Stimulated activated CD8-positive, alpha-beta memory T cell treated with anti-CD3 and anti-CD28 coated beads, Interleukin-4, amount 100 ng/mL, for 1 hour (primary cell): ENCODE measurements at places on chromosomes 11 and 22.

DNA sequence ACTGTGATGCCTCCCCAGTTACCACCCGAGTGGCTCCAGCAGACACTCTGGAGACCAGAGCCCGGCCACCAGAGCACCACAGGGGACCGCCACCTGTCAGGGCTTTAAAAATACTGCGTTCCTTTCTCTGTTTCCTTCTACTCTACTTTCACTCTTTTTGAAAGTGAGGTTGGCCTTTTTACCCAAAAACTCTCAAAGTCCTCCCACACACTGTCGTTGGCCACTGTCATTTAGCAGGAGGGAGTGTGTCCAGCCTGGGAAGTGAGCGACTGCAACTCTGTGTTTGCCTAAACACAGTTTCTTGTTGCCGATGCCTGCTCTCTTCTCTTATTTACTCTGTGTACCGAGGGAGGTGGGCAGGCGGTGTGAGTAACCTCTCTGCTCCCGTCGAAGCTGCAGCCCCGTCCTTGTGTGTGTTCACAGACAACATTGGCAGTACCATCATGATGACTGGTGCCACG lies 90.8 kb upstream of the CLDN5 start:
- DNase-seq, result no peak

DNA sequence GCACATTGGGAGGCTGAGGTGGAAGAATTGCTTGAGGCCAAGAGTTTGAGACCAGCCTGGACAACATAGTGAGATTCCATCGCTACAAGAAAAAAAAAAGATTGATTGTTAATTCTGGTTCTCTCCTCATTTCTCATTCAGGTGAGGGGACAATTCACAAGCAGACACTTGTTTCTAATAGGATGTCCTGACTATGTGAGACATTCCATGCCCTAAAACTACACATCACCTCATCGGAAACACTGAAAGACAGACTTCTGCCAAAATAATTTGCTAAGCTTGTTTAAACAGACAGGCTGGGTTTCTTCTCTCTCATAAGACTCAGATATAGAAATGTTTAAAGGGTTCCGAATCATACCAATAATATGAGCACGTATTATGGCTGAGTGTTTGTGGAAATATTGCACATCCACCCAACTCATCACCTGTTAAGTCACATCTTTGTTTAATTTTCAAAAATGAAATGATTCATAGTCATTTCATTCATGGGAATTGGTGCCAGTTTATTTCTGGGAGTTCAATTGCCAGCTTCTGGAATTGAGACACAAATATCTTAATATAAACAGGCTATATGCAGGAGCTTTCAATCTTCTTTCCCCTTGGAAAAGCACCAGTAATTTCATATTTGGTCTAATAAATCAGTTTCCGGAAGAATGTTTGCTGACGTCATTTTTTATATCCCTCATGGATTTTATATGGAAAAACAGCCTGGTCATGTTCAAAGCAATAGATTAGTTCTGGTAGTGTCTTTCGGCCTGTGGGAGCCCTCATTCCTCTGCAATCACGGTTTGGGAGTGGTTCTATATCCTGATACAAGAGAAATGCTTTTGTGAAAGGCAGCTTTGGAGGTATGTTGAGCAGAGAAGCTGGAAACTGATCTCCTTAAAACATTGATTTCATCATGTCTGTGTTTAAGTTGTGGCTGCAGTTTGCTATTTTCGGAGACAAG lies 87.0 kb downstream of the BDNF start:
- DNase-seq, result no peak

GRCh38 chr22:28574159-28574788 lies 105.4 kb downstream of the TTC28 start:
- DNase-seq, result no peak

GRCh38 chr22:48872271-48873190 lies 955.1 kb downstream of the BRD1 start:
- DNase-seq, result no peak
